ENCODE measurements at places on chromosomes 6 and 20.

DNA sequence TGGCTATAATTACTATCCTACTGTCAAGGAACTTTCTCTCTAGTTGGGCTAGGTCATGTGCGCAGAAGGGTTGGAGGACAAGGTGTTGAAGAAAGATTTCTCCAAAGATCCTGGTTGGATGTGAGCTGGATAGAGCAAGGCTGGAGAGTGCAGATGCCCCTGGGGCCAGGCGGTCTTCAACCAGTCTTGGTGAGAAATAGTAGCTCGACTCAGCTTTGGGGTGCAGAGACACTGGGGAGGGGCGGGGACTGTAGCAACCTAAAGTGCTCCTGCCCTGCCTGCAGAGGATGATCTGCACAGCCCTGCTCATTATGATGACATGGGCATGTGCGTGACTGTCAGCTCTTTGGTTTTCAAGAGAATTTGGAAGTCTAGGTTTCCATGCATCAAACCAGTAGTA, 35.9 kb downstream of the PHACTR3 start:
- no peak for DNase-seq

- peak; percentile 20 for DNase-seq
These were observed 156.6 kb downstream of the NFATC2 start for GRCh38 chr20:51385646-51386530.

GRCh38 chr6:106082735-106083398, 3.3 kb upstream of the PRDM1 start:
- DNase-seq: no peak

- peak; percentile 11 for DNase-seq
These were observed 609 bp downstream of the OGFRL1 start for GRCh38 chr6:71289039-71289801.

GRCh38 chr20:41443691-41444090, 77.1 kb upstream of the EMILIN3 start:
- no peak for DNase-seq

- DNase-seq: no peak
These were observed 299.8 kb upstream of the NOX3 start for GRCh38 chr6:155755452-155755851.

DNA sequence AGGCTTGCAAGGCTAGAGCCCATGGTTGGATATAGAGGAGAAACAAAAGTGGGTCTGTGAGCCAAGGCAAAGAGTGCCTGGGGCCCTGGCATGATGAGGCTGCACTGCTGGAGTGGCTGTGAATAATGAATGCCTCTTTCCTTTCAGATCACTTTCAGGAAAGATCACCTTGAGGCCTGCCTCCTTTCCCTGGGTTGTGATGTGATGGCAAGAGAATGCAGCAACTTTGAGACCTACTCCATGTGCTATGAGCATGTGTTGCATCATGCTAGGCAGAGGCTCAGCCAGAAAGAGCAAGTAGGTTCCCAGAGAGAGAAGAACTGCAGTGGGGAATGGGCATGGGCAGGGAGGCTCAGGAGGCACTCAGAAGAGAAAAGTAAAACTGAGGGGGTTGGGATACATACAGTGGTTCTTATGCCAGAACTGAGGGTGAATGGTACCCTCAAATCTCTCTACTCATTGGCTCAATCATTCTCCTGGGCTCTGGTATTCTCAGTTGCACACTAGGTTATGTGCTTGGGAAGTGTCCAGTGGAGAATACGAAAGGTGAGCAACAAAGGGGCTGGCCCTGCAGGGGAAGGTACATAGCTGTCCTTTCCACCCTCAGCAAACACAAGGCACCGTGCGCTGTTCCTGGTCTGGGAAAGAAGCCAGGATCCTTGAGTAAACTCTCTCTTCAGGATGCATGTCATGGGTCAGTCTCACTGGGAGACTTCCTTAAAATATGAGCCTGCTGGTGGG, 45.9 kb downstream of the CD164 start:
- DNase-seq: no peak

- DNase-seq: peak; percentile 41
These were observed 54.4 kb downstream of the GOPC start for GRCh38 chr6:117547688-117548621.

GRCh38 chr20:19970256-19970765, 46.9 kb upstream of the NAA20 start:
- DNase-seq: no peak

DNA sequence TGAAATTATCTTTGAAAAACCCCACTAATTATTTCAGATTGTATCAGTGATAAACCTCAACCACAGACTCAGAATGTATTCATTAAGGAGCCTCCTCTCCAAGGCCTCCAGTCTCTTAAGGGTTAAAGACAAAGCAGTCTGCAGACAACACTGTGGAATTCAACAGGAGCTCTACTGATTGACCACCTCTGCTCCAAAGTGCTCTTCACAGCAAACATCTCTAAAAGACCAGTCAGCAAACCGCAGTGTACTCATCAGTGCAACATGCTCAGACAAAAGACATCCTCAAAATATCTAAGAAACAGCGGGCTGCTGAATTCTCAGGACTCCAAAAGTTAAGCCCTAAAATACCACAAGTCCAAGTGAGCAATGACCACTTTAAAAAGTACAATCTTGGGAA, 42.0 kb downstream of the UQCC1 start:
- no peak for DNase-seq

- DNase-seq: no peak
These were observed 36.3 kb upstream of the CLIC5 start for GRCh38 chr6:46051962-46052361.

DNA sequence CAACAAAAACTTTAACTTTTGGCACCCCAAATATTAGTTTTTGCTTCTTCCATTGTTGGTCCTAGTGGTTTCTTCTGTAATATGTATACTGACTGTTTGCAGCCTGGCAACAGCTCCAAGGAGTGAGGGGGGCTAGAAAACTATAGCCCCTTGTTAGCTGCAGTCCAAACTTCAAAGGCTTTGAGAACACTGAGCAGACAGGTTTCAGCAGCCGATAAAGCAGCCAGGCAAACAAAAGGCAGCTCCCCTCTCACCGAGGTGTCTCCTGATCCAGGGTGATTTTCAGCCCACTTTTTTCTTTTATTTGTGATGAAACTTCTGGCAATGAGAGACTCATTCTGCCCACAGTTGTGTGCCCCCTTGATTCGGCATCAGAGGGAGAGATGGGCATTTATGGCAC, 80.7 kb downstream of the OLIG3 start:
- DNase-seq: no peak

GRCh38 chr6:143164565-143165105, 103.9 kb downstream of the AIG1 start:
- DNase-seq: no peak

GRCh38 chr6:1729133-1729749, 119.5 kb downstream of the FOXC1 start:
- no peak for DNase-seq

DNA sequence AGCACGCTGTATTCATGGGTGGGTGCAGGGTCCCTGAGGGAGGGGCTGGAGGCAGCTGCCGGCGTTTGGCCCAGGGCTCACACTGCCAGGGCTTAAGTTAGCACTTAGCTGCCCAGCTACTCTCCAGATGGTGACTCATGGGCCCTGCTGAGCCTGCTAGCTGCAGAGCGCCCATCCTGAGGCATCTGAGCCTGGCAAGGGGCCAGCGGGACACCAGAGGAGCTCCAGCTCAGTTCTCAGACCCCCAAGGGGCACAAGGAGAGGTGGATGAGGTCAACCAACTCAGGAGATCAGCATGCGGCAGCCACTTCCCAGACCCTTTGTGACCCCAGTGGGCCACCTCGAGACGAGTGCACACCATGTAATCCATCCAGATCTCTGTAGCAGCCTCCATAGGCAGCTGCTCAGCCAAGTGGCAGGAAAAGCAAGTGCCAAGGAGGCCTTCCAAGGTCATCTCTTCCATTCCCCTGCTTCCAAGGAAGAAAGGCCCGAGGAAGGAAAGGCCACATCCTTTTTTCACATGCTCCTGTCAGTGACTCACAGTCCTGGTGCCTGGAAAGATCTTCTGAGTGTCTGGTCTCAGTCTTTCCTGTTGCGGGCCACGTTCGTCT, 35.3 kb downstream of the FOXP4 start:
- DNase-seq: no peak

DNA sequence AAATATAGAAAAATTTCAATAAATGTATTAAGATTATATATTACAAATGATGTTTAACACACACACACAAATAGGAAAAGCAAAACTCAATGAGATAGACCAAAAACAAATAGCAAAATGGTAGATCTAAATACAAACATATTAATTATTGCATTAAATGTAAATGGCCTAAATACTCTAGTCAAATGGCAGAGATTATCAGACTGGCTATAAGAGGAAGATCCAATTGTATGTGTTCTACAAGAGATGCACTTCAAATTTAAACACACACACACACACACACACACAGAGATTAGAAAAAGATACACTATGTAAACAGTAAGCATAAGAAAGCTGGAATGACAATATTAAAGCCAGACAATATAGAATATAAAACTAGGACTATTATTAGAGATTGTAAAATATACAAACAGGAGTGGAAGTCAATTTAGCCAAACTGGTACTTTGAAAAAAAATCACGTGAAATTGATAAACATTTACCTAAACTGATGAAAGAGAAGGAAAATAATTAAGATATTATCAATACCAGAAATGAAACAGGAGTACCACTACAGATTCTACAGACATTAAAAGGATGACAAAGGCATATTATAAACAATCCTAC, 150.5 kb downstream of the TBXT start:
- no peak for DNase-seq

DNA sequence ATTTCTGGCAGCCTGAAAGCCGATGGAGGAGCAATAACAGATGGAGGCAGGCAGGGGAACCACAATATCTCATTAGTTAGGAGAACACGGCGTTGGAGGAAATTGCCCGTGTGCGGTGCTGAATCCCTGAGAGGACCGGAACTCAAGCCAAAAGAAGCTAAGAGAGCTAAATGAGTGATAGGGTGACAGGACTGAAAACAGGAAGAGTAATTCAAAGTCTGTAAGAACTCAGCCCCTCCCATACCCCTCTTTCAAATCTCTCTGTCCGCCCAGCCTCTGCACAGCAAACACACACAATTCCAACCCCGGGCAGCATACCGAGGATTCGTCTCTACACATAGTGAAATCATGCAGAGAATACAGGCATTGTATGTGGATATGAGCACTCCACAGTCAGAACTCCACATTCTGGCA, 2.6 kb upstream of the IPCEF1 start:
- DNase-seq: no peak

All from stimulated activated CD4-positive, alpha-beta T cell treated with anti-CD3 and anti-CD28 coated beads, Interleukin-4, amount 100 ng/mL, for 1 hour (primary cell).